Suppressor macrophage treated with lipopolysaccharide for 4 hours (primary cell): ENCODE measurements at places on chromosomes 1 and 21.

GRCh38 chr1:18147672-18148071 is 40.1 kb downstream of the IGSF21 start:
- DNase-seq, result no peak

DNA sequence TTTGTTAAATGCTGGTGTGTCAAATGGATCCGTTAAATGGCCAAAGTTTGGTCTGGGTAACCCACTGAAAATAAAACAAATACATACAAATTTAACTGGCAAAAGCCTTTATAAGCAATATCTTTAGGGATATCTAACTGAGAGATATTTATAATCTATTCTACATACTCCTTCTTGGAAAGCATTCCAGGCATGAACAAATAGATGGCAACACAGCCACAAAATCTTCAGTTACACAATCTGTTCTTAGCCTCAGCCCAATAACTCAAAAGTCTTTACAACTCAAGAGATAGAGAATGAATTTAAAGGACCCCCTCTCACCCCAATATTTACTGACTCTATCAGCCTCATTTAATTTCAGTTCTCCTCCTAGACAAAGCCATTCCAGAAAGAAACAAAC is 58.7 kb downstream of the NRDC start:
- DNase-seq, result no peak

DNA sequence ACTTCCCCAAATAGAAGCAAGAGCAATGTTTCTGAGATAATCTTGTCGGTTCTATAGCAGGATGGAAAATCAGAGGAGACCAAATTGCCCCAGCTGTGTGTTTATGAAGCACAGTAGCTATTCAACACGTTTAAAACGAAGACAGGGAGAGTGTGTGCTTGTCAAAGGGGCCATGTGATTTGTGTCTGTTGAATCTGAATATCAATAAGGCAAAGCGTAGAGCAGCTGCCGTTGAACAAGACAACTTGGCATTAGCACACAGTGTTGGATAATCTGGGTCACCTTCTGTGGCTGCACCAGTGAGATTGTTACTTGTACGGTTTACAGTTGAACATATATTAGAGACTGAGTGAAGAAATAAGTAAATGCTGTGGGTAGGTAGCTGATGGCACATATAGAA is 1.0 kb downstream of the CRB1 start:
- no peak for DNase-seq

GRCh38 chr1:57959531-57960241 is 535.8 kb upstream of the DAB1 start:
- DNase-seq, result no peak

DNA sequence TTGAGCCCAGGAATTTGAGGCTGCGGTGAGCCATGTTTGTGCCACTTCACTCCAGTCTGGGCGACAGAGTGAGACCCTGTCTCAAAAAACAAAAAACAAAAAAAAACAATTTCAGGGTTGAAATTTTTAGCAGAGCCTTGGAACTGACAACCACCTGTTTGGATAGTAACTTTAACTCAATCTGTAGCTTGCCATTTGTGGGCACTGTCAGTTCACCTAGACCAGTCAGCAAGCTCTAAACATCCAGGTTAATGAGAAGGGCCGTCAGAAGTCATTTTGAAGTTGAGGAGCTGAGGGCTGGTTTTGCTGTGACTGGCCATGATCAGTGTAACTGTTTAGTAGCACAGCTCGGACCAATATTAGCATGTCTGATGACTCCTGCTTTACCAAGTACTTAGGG is 8.4 kb downstream of the TRAPPC10 start:
- no peak for DNase-seq

GRCh38 chr1:54624466-54625464 is 1.4 kb upstream of the FAM151A start:
- DNase-seq, result no peak

GRCh38 chr1:209587789-209588188 is 4.3 kb downstream of the CAMK1G start:
- DNase-seq, result no peak

DNA sequence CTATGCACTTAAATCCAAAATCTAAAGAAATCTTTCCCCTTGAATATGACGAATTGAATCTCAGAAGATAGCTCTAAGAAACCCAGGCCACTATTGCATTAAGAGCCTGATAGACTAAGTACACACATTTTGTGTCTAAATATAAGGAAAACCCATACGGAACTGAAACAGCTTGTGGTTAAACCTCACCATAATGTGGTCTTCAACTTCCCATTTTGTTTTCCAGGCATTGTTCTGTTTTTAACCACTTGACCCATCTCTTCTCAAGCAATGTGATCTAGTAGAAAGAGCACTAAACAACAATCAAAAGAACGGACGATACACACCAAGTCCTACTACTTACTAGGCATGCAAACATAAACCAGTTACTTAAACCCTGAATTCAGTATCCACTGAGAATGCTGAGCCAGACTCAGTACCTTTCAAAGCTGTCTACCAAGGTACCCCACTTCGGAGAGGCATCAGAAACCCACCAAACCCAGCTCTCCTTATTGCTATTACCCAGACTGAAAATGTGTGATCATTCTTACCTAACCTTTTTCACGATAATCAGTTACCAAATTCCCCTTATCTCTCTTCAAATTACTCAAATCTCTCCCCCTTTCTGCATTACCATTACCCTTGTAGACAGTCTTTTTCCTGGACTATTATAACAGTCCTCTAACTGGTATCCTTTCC is 12.8 kb downstream of the OTUD7B start:
- peak; percentile 92 for DNase-seq

GRCh38 chr1:91499904-91500755 is 521 bp upstream of the CDC7 start:
- peak; percentile 44 for DNase-seq

DNA sequence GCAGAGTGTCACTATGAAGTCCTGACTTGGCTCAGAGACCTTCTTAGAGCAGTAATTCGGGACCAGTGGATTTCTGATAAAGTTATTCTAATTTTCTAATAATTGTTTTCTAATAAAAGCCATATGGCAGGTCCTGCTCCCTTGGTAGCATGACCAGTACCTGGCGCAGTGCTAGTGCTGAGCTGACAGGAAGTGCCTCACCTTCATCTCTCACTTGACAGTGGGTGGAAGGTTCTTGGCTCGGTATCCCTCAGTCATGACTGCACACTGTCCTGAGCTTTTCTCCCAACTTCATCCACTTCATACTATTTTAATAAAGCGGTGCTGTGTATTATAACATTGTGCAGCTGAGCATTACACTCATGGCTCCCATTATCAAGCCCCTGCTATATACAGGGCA is 14.1 kb downstream of the VANGL1 start:
- DNase-seq, result no peak

- no peak for DNase-seq
Measured at GRCh38 chr1:198607714-198608113, 31.1 kb upstream of the PTPRC start.

GRCh38 chr1:231923491-231924041 is 297.0 kb downstream of the DISC1 start:
- DNase-seq, result peak; percentile 23

- peak; percentile 59 for DNase-seq
Measured at GRCh38 chr1:202599669-202600431, 110.4 kb downstream of the SYT2 start.

DNA sequence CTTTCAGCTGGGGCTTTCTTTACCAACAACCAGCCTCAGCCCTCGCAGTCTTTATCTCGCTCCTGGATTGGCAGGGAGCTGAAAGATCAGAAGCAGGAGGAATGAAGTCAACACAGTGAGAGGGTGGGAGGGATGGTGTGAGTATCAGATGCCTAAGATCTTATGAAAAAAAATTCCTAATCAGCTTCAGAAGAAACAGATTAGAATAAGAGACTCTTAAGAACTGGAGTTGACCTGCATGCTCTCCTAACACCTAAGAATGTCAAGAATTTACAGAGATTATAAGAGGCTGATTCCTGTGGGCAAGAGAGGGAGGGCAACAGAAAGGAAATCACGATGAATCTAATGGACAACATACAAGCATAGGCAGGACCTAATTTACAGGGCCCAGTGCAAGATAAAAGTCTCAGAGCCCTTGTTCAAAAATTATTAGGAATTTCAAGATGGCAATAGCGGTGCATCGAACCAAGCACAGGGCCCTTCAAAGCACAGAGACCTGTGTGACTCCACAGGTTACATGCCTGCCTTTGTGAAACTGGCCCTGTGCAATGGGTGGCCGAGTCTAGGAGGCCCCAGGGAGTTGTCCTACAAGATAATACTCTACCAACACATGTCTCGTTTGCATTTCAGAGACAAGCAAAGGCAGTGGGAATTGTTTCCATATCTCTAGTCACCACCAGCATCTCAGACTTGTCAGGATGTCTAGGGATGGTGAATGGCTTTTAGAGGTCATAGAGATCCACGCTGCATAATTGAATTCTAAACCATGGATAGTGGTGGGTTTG is 65.3 kb upstream of the PPP2R5A start:
- DNase-seq, result no peak

- DNase-seq, result no peak
Measured at GRCh38 chr1:5887349-5887970, 104.8 kb downstream of the NPHP4 start.

DNA sequence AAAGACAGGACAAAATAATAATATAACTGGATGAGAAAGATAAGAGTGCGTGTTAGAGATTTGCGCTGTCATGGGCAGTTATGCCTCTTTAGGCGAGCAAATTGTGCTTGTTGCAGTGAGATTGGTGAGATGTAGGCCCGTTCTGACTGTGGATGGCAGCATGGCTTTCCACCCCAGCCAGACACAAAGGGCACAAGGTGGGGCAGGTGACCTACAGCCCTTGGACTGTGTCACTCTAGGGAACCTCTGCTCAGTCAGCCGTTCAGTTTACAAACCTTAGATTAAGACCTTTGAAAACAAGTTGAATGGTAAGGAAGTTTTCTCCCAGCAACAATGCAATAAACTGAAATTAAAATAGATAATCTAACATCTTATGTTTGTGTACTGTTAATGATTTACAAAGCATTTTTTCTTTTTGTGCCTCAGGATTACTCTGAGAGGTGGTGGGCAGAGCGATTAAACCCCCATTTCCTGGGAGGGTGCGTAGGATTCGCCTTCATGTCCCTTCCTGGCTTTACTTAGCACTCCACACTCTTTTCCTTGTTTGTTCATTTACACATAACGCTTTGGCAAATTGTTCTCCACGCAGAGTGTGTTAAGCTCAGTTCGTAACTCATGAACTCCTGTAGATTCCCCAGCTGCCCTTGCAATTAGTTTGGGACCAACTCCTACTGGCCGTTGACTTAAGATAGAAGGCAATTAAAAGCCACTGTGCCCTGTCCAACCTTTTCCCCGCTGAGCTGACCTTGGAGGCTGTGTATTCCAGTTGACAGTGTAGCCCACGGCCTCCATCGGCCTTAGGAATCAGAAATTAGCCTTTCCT is 58.1 kb upstream of the IGSF5 start:
- DNase-seq, result no peak

- no peak for DNase-seq
Measured at GRCh38 chr1:42081475-42081874, 71.7 kb upstream of the GUCA2B start.

DNA sequence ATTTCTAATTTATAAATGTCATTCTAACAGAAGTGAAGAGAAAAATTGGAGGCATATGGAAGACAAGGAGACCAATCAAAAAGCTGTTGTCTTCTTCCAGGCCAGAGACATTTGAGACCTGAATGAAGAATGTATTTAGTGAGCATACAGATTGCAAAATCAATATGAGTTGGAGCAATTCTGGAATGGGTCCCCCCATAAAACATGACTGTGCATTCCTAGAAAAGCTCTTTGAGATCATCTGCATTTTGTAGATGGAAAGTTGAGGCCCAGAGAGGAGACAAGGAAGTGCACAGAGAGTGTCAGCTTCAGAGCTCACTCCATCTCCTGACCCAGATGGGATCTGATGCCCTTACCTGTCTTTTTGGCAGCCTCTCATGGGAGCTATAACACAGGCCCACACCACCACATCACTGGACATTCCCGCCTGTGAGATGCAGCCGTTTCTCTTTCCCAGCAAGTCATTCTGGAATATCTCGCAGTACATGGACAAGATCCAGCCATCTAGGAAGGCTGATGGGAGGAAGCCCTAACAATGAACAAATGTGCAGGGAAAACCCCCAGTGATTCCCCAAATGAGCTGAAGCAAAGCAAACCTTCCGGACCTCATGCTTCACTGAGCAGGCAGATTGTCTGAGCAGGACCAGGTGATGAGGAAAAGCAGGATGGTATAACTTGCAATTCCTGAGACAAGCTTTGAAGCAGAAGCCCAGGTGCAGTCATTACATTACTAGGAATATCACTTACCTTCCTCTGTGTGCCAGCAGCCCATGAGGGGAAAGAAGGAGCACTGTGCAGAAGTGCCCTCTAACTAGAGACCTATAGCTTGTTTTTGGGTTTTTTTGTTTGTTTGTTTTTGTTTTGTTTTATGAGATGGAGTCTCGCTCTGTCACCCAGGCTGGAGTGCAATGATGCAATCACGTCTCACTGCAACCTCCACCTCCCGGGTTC is 445.6 kb downstream of the PLPP3 start:
- no peak for DNase-seq

- peak; percentile 64 for DNase-seq
Measured at GRCh38 chr1:172733815-172734214, 74.9 kb downstream of the FASLG start.

GRCh38 chr1:203424861-203425662 is 50.5 kb upstream of the PRELP start:
- no peak for DNase-seq

- DNase-seq, result peak; percentile 77
Measured at GRCh38 chr1:28144203-28145135, 32.0 kb downstream of the PTAFR start.

DNA sequence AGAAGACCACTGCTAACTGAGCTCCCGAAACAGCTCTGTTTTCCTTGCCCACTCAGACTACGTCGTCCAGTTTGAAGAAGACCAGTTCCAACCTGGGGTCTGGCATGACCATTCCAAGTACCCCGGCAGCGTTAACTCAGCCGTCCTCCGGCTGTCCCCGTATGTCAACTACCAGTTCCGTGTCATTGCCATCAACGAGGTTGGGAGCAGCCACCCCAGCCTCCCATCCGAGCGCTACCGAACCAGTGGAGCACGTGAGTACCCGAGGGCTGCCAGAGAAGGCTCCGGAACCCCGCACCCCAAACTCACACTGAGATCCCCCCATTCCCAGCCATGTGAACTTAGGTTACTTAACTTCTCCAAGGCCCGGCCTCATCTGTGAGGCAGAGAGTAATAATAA is 63.7 kb upstream of the CNTN2 start:
- no peak for DNase-seq

DNA sequence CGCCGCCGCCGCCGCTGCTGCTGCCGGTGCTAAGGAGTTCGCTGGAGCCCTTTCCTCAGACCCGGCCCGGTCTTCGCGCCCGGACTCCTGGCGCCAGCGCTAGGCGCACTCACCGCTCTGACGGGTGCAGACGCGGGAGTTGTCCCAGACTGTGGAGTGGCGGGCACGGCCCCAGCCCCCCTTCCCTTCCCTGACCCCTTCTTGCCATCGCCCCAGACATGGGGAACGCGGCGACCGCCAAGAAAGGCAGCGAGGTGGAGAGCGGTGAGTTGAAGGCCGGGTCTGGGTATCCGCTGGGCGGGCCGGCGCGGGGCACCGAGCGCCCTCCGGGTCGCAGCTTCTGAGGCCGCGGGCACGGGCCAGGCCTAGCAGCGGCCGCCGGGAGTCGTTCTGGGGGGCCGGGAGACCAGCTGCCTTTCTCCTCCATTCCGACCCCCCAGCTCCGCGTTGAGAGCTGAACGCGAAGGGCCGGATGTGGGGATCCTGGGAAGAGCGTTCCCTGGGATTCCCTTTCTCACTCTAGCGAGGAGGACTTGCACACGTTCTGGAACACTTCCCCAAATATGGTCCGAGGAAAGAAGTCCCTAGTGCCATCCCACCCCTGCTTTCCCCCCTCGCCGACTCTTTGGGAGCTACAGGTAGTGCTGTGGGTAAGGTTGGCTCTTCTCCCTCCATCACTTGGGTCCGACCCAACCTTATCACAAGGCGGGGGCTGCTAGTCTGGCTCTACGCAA is 65.8 kb upstream of the PRKACB start:
- DNase-seq, result peak; percentile 14
